Memory B cell (primary cell): ENCODE measurements at places on chromosomes 11 and 22.

GRCh38 chr11:35321532-35322317 lies 97.6 kb downstream of the SLC1A2 start:
- no peak for DNase-seq

DNA sequence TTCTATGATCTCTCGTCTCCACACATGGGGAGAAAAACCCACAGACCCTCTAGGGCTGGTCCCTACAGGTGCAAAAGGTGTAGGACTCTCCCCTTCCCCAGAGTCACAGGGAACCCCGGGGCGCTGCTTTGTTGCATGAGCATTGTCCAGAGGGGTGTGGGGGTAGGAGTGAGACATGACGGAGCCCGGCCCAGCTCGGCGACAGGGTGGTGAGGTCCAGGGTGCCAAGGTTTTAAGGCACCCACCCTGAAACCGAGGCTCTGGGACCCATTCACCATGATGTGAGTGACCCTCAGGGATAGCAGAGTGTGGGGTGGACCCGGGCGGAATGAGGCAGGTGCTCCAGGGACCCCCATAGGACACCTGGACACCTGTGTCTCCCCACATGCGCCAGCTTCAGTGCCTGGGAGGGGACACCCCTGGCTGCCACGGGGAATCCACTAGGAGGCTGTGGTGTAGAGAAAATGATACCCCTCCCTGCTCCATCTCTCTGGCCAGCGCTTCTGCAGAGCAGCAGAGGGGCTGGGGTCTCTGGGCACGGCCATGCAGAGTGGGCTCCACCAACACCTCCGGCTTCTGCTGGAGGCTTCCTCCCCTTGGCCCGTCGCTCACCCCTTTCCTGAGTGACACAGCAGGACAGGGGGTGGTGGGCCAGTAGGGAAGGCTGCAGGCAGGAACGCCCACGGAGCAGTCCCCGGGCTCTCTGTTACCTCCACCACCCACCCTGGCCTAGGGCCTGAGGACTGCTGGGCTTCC lies 15.2 kb downstream of the KRTAP5-5 start:
- no peak for DNase-seq

GRCh38 chr11:36364551-36365325 lies 68.7 kb downstream of the PRR5L start:
- no peak for DNase-seq

DNA sequence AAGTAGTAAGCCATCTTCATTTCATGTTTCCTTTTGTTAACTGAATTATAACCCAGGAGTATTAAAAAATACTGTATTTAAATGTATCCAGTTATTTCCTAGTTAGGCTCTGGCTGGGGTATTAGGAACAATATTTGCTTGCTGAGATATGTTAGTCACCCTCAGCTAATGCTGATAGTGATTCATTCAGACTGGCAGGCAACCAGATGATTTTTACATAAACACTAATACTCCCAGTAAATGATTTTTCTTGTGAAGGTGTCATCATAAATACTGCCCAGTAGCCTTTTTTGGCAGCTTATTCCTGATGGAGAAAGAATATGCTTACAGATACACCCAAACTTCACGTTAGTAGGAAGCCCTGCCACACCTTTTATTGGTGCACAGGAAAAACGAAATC lies 8.1 kb downstream of the YWHAH start:
- no peak for DNase-seq

GRCh38 chr11:102456381-102456780 lies 3.8 kb upstream of the TMEM123 start:
- no peak for DNase-seq

DNA sequence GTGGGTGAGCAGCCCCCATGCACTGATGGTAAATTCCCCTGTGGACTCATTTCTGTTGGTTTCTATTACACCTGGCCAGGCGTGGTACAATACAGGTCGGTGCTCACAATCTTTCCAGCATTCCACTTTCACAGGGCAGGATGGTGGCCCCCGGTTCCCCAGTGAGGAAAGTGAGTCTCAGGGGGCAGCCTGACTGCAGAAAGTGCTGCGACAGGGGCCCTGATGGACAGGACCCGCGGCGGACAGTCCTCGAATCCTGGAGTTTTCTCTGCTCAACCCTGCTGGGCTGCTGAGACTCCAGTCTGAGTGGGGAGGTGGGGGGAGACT lies 3.1 kb upstream of the PGGHG start:
- DNase-seq: no peak

GRCh38 chr11:134486106-134486505 lies 74.1 kb upstream of the B3GAT1 start:
- DNase-seq: no peak

DNA sequence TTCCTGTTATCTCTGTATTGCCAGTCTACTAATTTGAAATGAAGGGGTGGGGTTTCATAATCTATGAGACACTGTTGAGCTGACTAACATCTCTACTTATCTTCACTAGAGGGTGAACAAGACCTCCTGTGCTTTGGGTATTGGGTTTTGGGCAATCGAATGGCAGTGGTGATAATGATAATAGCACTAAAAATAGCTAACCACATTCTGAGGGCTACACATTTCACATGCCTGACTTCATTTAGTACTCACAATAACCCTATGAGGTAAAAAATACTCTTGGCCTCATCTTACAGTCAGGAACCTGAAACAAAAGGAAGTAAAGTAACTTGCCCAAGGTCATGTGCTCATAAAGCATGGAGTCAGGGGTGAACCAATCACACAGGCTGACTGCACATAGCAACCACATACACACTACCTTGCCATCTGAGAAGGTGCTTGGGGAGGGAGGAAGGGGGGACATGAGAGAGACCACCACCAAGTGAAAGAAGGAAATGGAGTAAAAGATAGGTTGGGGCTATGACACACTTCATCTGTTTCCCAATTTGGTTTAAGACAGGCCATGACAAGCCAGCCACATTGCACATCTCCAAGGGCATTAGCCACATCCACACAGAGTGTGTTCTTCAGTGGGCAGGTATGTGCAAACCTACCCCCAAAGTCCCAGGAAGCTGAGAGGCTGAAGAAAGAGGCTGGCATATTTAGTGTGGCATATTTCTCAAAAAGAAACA lies 387.6 kb upstream of the DDI1 start:
- no peak for DNase-seq

DNA sequence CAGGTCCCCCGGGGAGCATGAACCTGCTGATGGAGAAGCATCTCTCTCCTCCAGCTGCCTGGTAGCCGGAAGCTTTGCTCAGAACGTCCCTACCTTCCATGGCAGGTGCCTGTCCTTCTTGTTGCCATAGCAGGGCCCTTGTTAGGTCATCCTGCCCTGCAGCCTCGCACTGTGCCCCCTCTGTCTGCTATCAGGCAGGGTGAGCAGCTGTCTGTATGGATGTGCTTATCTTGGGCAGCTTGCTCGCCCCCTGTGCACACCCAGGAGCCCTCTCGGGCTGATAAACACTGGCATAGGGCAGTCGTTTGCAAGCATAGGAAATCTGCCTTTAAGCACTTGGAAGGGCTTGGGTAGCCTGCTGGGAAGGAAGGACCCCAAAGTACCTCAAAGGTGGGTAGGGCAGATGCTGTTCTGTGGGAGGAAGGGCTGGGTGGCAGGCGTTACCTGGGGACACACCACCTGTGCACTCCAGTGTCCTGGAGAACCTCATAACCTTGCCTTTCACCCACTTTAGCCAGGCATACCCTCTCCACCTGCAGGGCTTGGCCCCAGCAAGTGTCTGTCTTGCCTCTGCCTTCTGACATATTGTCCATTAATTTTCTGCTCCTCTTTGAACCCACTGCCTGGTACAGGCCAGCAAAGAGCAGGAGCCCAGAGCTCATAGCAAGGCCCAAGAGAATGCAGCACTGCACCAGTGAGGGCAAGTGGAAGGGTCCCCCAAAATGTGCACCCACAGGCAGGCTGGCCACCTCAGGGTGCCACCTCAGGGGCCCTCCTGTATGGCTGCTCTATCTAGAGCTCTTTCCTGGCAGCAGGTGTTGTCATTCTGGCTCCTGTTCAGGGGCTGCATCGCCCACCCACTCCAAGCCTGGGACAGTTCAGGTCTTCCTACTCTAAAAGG lies 8.0 kb upstream of the COMT start:
- no peak for DNase-seq

DNA sequence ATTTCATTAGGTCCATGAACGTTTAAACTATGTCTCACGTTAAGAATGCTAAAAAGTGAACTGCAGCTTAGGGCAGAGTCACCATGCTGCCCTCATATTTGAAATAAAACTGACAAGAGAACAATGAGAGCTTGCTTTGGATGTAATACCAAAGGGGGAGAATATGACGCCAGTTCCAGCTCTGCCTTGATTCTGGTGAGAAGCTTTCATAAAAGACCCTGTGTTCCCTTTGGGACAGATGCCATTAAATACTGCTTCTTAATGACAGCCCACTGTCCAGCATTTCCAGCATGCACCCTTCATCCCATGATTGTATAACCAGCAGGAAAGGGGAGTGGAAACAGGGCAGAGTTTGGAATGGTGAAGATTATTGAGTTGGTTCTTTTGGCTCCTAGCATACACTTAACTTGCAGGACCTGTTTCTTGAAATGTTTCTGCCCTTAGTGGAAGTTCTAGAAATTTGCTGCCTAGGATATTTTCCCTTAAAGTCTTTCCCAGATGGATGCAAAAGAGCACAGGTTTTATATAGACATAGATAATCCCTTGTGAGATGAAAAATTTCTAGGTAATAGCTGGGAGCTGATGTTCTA lies 139.3 kb upstream of the LDLRAD3 start:
- DNase-seq: no peak

DNA sequence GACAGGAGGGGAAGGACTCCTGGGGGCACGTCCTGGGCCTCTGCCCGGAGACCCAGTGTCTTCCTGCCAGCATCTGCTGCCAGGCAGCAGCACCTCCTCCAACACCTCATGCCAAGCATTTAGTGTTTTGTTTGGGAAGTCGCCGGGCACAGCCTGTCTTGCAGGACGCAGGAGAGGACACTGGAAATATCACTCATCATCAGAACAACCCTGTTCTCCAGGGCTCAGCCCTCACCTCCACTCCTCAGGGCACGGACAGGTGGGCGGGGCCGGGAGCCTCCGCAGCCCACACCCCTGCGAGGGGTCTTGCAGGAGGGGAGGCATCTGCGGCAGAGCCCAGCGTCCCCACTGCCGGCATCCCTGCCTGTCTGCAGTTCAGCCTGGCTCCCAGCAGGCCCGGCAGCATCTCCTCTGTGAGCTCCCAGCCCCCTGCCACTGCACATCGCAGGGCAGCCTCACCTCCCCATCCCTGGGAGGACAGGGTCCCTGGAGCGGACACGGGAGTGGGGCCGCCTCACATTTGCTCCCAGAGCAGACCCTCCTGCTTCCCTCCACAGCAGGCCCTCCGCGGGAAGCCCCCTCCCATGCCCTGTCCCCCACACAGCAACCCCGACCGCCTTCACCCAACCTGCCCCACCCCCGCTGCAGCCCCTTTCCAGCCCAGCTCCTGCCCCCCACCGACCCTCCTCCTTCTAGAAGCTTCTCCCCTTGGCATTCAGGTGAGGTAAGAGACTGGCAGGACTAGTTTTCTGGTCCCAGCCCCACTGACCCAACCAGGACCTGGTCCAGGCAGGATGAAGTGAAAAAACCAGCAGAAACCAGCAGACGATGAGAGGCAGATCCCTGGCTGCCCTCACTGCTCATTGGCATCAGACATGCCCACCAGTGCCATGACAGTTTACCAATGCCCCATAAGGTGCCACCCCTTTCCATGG lies 72.7 kb downstream of the BRD1 start:
- no peak for DNase-seq

GRCh38 chr11:30760345-30760744 lies 174.2 kb upstream of the MPPED2 start:
- no peak for DNase-seq

- no peak for DNase-seq
Observed at GRCh38 chr22:24507716-24508115, 12.6 kb downstream of the UPB1 start.

DNA sequence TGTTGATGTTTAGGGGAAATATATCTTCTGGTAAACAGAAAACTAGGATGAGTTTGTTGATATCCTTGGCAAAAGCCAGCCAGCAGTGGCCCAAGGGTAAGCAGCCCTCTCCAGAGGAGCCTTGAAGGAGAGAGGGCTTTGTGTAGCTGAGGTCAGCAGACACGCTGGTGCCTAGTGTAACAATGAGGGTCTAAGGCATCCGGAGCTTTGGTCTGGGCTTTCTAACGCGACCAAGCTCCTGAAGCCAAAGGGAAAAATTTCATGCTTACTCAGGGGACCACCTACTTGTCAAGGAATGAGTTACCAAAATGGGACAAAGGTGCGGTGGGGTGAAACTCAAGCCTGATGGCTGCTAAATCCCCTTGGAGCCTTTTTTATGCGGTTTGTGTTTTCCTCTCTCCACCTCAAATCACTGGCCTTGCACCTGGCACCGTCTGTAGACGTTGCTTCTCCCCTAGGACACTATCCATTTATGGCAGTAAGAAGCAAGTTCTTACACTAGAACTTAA lies 134.9 kb downstream of the DBX1 start:
- no peak for DNase-seq

DNA sequence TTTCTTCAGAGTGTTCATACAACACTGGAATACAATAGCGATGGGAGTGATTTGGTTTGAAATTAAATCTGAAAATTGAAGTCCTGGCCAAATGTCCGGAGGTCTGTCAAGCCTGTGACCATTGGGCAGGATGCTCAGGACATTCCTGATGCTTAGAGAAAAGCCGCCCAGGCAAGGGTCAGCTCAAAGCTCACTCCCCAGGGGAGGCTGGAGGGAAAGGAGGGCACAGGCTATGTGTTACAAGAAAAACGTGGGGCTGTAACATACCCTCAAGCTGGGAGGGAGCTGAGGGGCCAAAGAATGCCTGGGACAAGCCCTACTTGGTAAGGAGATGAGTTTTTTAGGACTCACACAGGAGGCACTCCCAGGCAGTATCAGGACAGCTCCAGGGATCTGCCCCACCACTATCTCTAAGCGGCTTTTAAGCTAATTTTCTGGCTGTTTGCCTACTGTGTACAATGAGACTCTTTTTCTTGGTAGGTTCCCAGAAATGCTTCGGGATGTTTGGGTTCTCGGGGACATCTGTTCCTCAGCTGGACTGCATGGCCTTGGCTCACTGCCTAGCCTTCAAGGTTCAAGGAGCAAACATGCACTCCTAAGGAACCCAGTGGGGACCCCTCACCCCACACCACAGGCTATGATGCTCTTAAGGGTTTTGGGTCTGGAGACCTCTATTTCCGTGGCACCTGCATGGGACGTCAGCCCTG lies 500.1 kb downstream of the BRD1 start:
- no peak for DNase-seq

DNA sequence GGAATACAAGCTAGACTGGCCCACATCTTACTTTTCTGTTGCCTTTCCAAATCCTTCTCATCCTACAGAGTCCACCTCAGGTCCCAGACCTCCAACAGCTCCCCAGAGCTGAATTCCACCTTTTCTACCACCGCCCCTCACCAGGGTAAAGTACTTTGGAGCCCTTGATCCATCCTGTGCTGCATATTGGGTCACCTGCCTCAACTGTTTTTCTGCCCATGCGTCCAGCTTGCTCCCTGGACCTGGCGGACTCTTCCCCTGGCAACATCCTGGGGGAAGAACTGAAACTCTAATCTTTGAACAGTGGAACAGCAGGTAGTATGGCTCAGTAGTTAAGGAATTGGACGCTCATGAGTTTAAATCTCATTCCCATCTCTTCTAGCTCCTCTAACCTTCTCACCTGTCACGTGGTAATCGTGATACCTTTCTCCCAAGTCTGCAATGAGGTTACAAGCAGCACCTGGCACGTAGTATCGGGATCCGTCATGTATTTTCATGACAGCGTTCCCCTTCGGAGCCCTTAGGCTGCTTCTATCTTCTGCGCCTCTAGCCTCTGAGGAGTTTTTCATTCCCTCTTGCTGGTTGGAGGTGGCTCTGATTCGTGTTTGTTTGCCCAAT lies 98.1 kb downstream of the CEP164 start:
- no peak for DNase-seq

- DNase-seq: no peak
Observed at GRCh38 chr11:72983560-72983959, 158.6 kb downstream of the FCHSD2 start.

- DNase-seq: no peak
Observed at GRCh38 chr11:67167091-67167490, 48.0 kb downstream of the KDM2A start.
